ENCODE measurements at places on chromosomes 2 and 18.

GRCh38 chr2:190382851-190383250 is 25.3 kb upstream of the MFSD6 start:
- no peak for DNase-seq

DNA sequence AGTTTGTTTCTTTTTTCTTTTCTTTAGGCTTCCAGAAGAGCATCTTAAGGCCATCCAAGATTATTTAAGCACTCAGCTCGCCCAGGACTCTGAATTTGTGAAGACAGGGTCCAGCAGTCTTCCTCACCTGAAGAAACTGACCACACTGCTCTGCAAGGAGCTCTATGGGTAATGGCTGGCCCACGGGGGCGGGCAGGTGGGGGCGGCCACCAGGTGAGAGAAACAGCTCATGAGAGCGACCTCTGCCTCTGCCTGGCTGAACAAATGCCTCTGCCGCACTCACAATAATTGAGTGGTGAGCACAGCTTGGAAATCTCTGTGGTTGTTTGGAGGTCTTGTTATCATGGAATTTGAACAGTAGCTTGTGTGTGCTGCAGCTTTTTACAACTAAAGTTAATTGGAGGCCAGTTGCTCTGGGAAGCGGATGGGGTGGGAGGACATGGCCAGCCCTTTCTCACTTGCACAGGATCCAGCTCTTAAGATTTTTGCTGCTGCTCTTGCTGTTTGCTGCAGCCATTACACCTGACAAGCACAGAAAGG is 70.4 kb downstream of the INPP5D start:
- no peak for DNase-seq

DNA sequence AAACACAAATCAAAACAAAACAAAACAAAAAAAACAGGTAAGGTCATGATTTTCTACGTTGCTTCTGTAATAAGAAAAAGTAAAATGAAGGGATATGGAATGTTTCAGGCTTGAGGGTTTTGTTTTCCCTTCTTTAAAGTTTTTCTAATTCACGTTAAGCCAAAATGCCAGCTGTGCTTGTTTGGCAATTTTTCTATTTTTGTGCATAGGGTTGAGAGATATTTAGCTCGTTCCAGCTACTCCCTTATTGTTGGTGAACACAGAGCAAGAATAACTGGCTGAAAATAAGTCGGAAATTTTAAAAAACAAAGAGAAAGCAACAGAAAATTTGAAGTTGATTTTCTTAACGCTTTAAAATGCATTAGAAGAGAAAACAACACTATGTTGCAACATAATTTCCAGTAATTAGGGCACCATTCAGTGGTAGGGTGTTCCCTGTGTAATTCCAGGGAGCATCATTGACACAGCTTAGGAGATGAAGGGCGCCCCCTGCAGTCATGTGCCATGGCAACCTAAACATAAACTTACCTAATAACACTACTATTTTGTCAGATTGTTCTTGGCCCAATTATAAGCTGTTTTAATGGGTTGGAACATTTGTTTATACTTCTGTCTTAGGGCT is 99.5 kb downstream of the DTNA start:
- no peak for DNase-seq

GRCh38 chr2:109173311-109174171 is 44.5 kb downstream of the SH3RF3 start:
- DNase-seq, result no peak

DNA sequence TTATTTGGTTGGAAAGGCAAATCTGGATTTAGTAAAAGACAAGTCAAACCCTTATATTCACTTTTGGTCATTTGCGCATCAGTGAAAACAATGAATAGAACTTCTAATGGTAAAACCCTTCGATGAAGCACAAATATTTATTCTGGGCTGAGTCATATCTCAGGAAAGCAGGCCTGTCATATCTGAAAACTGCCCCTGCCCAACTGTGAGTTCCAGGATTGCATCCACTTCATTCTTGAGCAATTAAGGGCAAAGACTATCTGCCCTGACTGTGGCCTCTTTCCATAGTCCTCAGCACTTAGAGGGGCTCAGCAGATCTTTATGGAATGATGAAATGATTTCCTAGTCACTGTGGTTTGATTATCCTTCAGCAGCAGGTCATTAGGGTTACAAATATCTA is 795.2 kb upstream of the ID2 start:
- DNase-seq, result no peak

DNA sequence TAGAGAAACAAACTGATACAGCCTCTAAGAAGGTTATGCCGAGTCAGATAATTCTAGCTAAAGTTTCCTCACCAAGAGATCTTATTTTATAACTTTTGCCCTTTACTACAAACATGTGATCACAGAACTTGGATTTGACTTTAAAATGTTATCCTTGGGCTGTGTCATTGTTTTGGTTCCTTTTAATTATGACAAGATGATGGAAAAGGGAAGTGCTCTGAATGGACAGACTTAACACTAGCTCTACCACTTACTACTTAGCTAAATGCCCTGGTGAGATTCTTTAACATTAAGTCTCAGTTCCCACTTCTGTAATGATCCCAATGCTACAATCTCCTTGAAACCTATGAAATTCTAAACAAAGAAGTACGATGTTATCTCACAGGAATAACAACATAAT is 69.9 kb downstream of the RTTN start:
- no peak for DNase-seq

GRCh38 chr2:188068093-188068492 is 223.6 kb upstream of the GULP1 start:
- DNase-seq, result no peak

DNA sequence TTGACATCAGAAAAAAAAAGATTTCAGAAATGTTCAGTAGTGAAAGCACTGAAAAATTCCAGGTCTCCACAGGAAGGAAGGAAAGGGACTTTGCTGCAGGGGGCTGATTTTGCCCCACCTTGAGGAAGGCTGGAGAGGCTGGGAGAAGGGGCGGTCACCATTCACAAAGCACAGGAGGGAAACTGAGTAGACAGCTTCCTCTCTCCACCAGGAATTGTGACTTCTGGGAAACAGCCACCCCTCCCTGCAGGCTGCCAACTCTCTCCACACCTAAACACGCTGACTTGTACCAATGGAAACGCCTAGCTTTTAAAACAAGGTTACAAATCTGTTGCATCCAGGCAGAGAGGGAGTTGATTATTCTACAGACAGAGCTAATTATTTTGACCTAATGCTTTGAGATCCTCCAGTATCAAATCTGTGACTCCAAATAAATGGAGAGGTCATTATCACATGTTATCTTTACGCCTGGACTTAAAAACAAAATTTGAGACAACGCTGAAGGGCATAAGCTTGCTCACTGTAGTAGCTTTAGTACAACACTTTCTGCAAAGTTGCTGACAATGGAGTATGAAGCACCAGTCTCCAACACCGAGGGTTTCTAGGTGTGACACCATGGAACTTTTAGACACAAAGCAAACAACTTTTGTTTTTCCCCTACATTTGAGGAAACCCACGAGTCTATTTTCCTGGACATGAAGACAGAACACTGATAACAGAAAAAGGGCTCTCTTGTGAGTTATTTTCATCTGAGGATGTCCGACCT is 42.7 kb downstream of the EPHA4 start:
- DNase-seq, result no peak

DNA sequence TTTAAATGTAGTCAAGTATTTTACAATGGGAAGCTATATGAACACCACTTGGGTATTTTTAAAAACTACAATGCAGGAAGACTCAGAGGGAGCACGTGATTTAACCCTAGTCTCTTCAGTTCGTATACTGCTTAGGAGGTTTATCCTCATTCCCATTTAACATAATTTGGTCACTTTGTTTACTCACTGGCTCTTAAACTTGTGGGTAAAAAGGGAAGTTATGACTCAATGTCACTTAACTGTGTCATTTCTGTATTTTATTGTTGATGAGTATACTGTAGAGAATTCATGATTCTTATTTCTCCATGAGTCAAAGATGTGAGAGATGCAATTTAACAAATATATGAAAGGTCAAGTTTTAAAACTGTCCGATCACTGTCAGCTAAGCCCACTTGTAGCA is 48.2 kb downstream of the SLC66A3 start:
- DNase-seq, result no peak

- DNase-seq, result no peak
Observed at GRCh38 chr2:227183657-227184367, 19.4 kb downstream of the COL4A3 start.

- DNase-seq, result no peak
Observed at GRCh38 chr2:143476336-143477087, 347.3 kb downstream of the ARHGAP15 start.

GRCh38 chr2:31693882-31694281 is 113.1 kb upstream of the SRD5A2 start:
- DNase-seq, result no peak

DNA sequence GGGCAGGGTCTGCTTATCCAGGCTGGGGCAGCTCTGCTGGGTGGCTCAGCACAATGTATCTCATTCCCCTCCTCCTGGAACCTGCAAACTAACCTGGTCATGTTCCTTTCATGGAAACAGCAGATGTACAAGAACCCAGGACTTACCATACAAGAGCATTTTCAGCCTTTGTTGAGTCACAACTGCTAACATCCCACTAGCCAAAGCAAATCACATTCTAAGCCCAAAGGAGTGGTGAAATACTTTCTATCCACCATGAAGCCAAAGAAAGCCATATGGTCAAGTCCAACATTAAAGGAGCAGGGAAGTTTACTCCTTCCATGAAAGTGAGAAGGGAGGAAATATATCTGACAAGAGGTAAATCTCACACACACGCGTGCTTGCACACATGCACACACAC is 163.0 kb downstream of the IRS1 start:
- DNase-seq, result no peak

DNA sequence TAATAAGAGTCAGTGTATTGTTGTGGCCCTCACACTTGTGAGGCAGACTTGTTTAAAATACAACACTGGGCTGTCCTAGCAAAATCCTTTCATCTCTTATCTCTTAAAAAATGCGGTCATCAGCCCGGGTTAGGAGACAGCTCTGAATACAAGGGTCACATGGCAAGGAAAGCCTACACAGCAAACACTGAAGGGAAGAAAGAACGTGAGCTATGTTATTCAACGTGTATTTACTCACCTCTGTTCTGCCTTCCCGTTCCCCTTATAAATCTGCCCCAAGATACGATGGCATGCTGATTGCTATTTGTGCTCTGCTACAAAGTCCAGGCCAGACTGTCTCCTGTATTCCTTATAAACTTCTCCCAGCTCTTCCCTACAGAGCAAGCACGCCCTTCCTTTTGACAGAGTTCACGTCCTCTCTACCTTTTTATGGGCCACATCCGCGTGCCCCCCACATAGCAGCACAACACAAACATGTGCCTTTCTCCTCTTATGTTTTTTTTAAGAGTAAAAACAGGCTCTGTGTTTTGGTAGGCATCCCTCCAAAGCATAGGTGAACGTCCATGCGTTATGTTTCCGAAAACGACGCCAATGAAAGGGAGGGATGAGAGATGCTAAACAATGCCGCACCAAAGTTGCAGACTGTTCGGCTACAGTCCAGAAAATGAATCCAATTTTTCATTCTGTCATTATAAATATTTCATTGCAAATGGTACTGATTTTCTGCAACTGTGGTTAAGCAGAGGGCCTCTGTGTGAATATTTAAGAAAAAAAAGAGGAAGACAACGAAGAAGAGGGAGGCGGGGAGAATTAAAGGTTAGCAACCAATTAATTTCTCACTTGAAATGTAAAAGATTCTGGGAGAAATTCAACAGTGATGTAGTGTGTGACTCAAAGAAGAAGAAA is 274.7 kb downstream of the ZNF521 start:
- no peak for DNase-seq
